ENCODE measurements at places on chromosomes 12 and 14.
A peak's percentile ranks its signal among the peaks of the same experiment; 100 is the strongest.

- DNase-seq = no peak
Observed at GRCh38 chr12:115687094-115687493, 590.4 kb downstream of the MED13L start.

DNA sequence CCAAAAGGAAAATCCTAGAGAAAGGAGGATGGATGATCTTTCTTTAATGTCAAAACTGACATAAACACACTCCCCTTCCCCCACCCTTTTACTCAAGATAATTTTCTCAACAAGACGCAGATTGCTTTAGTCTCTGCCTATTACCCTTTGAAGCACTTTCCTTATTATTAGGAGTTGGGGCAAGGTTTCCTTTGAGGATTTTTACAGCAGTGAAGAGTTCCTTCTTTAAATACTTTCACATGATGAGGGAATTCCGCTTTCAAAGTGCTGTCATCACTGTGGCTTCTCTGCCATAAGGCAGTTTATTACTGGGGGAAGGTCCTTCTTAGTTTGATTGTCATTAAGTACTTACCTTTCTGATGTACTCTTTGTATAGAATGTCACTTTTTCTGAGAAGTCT is 172.1 kb downstream of the MSRB3 start:
- DNase-seq = peak; percentile 63

DNA sequence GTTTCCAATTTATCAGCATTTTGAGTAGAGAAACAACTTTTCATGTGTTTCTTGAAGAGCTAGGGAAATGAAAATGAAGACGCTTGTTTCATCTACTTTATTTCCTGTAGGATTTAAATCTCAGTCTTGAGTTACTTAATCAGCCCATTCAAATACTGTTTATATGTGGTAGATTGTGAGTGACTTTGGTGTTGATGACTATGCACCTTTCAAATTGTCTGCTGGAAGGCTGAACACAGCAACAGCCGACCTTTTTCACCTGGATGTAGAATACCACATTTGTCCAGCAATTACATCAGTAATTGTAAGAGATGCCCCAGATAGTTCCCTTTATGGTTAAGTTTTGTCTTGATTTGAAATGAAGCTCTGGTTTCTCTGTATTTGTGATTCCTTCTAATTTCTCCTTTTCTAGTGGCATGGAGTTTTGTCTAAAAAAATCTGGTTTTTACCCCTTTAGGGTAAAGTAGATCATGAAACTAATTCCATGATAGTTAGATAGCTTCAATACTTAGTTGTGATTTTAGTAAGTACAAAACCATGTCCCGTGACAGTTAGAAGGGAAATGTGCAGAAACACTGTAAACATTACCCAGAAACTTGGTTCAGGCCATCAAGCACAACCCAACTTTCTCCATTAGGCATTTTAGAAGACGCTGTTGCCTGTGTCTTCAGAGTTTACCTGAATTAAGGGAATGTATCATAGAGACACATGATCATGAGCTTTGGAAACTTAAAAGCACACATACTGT is 165.0 kb downstream of the SRGAP1 start:
- no peak for DNase-seq

DNA sequence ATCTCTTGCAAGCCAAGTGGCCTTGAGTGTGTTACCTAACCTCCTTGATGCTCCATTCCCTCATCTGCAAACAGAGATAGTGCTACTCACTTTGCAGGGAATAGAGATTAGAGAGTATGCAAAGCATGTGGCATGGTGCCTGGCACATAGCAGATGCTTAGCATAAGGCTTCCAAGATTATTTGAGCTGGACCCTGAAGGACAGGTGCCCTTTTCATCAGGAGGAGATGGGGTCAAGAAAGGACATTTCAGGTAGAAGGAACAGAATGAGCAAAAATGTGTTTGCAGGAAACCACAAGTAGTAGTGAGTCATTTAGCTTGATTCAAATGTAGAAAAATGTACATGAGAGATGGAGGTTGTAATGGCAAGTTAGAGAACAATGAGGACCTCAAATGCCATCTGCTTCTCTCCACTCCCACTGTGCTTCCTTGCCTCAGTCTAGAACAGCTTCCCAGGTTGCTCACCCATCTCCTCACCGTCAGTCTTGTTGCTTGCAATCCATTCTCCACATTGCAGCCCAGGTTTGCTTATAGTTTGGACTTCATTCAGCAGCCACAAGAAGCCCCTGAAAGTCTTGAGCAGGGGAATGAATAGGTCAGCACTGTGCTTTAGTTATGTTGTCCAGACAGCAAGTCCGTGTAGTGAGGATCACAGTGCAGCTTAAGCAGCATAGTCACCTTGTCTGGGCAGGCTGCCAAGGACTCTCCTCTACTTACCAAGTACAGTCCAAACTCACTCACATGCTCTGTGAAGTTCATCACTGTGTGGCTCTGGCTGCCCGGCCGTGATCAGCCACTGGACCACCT is 536.3 kb upstream of the CCDC196 start:
- no peak for DNase-seq

GRCh38 chr12:78171061-78171460 is 340.4 kb downstream of the NAV3 start:
- DNase-seq = no peak

DNA sequence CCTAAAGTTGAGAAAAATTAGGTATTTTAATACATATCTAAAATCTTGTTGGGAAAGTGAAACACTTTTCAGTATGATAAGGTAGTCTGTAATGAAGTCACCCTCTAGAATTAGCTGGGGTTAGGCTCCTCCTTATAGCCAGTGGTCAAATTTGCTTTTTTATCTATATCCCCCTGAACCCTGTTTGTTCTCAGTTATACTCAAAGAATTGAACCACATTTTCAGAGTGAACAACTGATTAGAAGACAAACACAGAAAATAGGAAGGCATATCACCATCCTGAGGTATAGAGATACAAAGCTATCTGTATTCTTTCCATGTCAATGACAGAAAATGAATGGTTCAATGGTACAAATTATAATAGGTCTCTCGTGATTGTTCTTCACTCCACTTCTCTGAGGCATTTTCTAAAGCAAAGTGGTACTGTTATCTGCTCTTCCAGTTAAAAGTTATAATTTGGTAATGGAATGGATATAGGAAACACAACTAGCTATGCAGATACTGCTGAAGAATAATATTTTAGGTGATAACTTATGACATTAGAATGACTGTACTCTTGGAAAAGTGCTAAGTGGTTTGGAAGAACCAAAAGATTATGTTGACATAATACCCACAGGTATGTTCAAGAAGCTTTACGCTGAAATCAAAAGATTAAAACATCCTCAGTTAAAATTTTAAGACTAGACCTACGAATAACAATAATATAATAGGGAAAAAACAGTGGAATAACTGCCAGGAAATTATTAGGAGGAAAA is 27.6 kb downstream of the WASHC3 start:
- DNase-seq = no peak

GRCh38 chr14:75328558-75329155 is 50.0 kb downstream of the FOS start:
- peak; percentile 16 for DNase-seq

DNA sequence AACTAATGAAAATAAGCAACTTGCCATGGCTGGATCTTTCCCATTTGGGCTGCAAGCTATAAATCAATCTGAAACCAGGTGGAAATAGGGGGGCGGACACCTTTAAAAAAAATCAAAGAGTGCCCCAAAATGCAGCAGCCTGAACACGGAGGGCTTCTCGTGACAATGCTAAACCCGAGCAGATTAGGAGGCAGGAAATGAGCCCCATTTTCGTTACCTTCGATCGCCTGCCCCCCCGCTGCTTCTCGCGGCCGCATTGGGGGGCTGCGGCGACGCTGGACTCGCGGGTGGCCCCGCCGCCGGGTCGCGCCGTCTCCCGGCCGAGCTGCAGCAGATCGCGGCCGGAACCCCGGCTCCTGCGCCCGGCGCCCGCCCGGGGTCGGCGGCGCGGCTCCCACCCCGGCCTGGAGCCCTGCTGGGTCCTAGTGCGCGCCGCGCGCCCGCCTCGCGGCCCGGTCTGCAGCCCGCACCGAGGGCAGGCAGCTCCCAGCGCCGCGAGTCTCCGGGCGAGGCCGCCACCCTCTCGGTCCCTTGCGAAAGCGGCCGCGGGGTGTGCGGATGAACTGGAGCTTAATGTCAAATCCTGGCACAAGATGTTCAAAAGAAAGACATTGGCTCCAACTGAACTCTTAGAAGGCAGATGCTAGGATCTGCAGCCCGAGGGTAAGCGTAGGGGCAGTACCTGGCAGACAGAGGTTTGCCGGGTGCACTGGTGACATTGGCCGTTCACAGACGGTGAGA is 201.9 kb upstream of the FOXN3 start:
- peak; percentile 56 for DNase-seq

DNA sequence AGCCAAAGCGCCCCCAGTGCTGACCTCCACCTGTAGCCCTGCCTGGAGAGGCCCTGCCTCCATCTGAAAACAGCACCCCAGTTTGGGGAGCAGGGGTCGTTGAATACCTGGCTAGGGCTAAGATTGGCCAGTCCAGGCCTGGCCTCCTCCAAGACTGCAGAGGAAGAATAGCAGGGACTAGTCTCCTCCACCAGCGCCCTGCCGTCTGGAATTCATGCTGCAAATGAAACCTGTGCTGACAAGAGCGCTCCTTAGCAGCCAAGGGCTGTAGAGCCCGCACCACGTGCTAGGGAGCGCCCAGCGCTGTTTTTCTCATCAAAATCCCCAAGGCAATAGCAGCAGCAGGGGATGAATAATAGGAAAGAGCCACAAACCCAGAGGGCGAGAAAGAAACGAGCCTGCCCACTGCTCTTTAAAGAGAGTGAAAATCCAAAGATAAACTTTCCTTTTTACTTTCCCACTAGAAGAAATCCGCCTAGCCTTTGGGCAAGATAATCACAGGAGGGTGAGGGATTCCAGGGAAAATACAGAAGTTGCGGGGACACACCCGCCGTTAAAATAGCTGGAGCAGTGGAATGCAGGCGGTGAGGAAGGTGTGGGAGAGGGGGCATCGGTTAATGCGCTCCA is 3.3 kb downstream of the COL2A1 start:
- DNase-seq = peak; percentile 5

DNA sequence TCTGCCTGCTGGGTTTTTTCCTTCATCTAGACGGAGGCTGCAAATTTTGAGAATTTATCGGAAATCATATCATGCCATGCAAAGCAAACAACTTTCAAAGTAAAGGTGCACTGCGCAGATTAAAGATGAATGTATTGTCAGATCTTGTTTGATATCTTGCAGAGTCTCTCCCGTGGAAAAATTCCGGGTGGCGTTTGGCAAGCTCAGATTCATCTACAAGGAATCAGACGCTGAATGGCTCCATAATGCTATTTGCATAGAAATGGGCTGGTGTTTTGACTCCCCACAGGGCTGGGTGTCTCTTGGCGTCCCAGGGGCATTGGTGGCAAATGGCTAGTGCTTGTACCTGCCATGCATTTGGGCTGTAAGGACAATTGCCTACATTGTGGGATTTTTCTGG is 274.0 kb downstream of the VRK1 start:
- DNase-seq = no peak

DNA sequence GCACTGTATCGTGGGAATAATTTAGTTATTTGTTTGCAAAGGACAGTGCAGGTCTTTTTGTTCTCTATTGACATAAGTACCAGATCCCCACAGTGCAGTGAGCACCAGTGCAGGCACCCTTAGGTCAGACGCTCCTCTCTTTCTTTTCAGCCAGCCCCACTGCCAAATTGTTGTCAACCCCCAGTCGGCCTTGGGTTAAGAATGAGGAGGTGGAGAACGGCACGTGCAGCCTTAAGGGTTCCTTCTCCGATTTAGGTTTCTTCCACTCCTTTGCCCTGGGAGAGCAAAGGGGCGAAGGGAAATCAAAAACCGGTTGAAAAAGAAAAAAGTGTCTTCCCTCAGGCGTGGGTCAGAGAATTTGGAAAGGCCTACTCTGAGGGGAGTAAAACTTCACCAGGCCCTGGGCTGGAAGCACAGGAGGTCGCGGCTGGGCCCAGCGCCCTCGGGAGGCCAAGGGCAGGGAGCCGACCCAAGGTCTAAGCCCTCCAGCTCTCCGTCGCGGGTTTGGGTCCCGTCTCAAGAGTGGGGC is 4.3 kb downstream of the PAX9 start:
- no peak for DNase-seq

DNA sequence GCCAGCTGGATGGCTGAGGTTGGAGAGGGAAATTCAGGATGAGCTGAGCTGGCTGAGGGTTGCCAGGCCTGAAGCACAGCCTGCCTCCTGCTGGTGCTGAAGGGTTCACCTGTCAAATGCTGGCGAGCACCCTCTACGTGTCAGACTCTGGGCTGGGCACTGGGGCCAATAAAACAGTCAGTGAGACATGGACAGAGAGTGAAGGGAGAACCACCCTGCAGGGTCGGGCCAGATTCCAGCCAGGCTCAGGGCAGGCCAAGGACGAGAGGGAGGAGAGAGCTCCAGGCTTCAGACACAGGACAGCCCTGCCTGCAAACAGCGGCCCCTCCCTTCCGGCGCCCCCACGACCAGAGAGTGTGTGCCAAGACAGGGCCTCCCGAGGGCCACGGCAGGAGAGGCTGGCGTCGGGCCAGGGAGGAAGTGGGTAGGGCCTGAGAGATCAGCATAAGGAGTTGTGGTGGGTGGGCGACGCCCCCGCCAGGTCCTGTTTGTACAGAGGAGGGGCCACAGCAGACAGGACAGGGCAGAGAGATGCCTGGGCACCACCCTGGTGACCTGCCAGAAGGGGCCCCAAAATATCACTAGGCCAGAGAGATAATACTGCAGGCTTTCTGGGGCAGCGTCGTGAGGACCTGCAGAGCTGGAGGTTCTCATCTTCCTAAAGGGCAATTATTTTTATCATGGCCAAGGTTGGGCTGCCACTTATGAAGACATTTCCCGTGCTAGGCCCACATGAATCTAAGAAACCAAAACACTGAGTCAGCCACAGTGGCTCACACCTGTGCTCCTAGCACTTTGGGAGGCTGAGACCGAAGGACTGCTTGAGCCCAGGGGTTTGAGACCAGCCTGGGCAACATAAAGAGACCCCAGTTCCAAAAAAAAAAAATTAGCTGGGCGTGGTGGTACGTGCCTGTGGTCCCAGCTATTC is 73.1 kb upstream of the GPR68 start:
- peak; percentile 74 for DNase-seq

GRCh38 chr12:123152833-123153232 is 1.9 kb upstream of the PITPNM2 start:
- DNase-seq = no peak

GRCh38 chr12:15863372-15863771 is 18.8 kb upstream of the STRAP start:
- DNase-seq = peak; percentile 2

GRCh38 chr14:21796916-21797315 is 123.3 kb upstream of the OR4E1 start:
- no peak for DNase-seq

- DNase-seq = peak; percentile 37
Observed at GRCh38 chr12:113413488-113413939, 8.7 kb upstream of the SDSL start.
